IMR-90 (cell line): ENCODE measurements at places on chromosomes 3 and 15. TPM values are rescaled to one million over a fixed set of nuclear protein-coding genes. Genes with fewer than 3 reads are reported as not detected.

SYNPR gene
- not detected in 2 replicates for total RNA-seq

HRG gene
- total RNA-seq = not detected in 2 replicates

P3H2 gene
- 54.7 and 74.4 TPM in 2 replicates for total RNA-seq

GOLGA8Q gene
- 0.18 and 0.28 TPM in 2 replicates for total RNA-seq

CELSR3 gene
- 0.18 and 0.28 TPM in 2 replicates for total RNA-seq

ELP6 gene
- 26.1 and 31.4 TPM in 2 replicates for total RNA-seq

SEMA3F gene
- total RNA-seq = 7.3 and 9.2 TPM in 2 replicates

SLC38A3 gene
- 0.36 TPM in 1 of 2 replicates, not detected in the other for total RNA-seq

SLC6A6 gene
- total RNA-seq = 29.9 and 32.5 TPM in 2 replicates

GPR156 gene
- total RNA-seq = 0.18 and 0.28 TPM in 2 replicates

ABCC5 gene
- 8.4 and 9.2 TPM in 2 replicates for total RNA-seq

DPH3 gene
- 32.1 and 34.4 TPM in 2 replicates for total RNA-seq

ARID3B gene
- 2.5 TPM in 2 replicates for total RNA-seq

KLHL6 gene
- total RNA-seq = not detected in 2 replicates

RASGRP1 gene
- total RNA-seq = 1.9 and 3.2 TPM in 2 replicates

ANKRD63 gene
- under 0.01 TPM in 1 of 2 replicates, not detected in the other for total RNA-seq

PPARG gene
- total RNA-seq = 21.9 and 23.8 TPM in 2 replicates

IRAK2 gene
- 8.1 and 8.6 TPM in 2 replicates for total RNA-seq

UACA gene
- 505 and 507 TPM in 2 replicates for total RNA-seq

C3orf20 gene
- not detected in 2 replicates for total RNA-seq

ERICH6 gene
- under 0.01 TPM in 1 of 2 replicates, not detected in the other for total RNA-seq

DCLK3 gene
- total RNA-seq = not detected in 2 replicates

FMN1 gene
- total RNA-seq = 17.6 and 29.4 TPM in 2 replicates

SOX14 gene
- total RNA-seq = not detected in 2 replicates

NAA80 gene
- 3.1 and 5.0 TPM in 2 replicates for total RNA-seq

ZNF80 gene
- total RNA-seq = not detected in 2 replicates

ITGA11 gene
- total RNA-seq = 2.5 and 4.1 TPM in 2 replicates

RASGRF1 gene
- total RNA-seq = under 0.01 TPM in 2 replicates

SPATA12 gene
- under 0.01 TPM in 1 of 2 replicates, not detected in the other for total RNA-seq

SLC28A2 gene
- not detected in 2 replicates for total RNA-seq

CYP8B1 gene
- not detected in 2 replicates for total RNA-seq

DISP2 gene
- under 0.01 and 0.36 TPM in 2 replicates for total RNA-seq

SLC7A14 gene
- total RNA-seq = 6.7 and 6.8 TPM in 2 replicates

GOLGA6B gene
- total RNA-seq = not detected in 2 replicates

STRIT1 gene
- not detected in 2 replicates for total RNA-seq

TMF1 gene
- 39.1 and 57.5 TPM in 2 replicates for total RNA-seq

ASTE1 gene
- total RNA-seq = 7.5 and 8.1 TPM in 2 replicates

SERPINI2 gene
- not detected in 2 replicates for total RNA-seq

FAM174B gene
- 0.18 and 0.56 TPM in 2 replicates for total RNA-seq

ZNF660 gene
- 1.3 and 1.4 TPM in 2 replicates for total RNA-seq

DNAH12 gene
- total RNA-seq = under 0.01 TPM in 2 replicates

TRANK1 gene
- total RNA-seq = 8.9 and 12.7 TPM in 2 replicates

TIGIT gene
- total RNA-seq = not detected in 2 replicates

TEX55 gene
- total RNA-seq = not detected in 2 replicates

NEIL1 gene
- total RNA-seq = 0.56 and 1.1 TPM in 2 replicates

P2RY13 gene
- total RNA-seq = not detected in 2 replicates

KLF13 gene
- 9.5 and 10.8 TPM in 2 replicates for total RNA-seq

WDR6 gene
- 55.8 and 60.9 TPM in 2 replicates for total RNA-seq

CADPS gene
- total RNA-seq = not detected in 2 replicates

RTP1 gene
- not detected in 2 replicates for total RNA-seq

EPHA6 gene
- not detected in 2 replicates for total RNA-seq

CISH gene
- total RNA-seq = 0.83 and 0.90 TPM in 2 replicates

SCG3 gene
- total RNA-seq = not detected in 2 replicates

PHC3 gene
- 17.5 and 26.3 TPM in 2 replicates for total RNA-seq

PPP1R14D gene
- total RNA-seq = not detected in 2 replicates

PLA2G4D gene
- not detected in 2 replicates for total RNA-seq

CACNA2D2 gene
- not detected in 2 replicates for total RNA-seq
